ENCODE measurements at places on chromosomes 7 and 10. TPM values are rescaled to one million over a fixed set of nuclear protein-coding genes. Genes with fewer than 3 reads are reported as not detected.

Gene FEZF1
- total RNA-seq: not detected

Gene INHBA
- total RNA-seq: 0.60 TPM

Gene TRIM56
- 29.2 TPM for total RNA-seq

Gene TRIM8
- 144 TPM for total RNA-seq

DNA sequence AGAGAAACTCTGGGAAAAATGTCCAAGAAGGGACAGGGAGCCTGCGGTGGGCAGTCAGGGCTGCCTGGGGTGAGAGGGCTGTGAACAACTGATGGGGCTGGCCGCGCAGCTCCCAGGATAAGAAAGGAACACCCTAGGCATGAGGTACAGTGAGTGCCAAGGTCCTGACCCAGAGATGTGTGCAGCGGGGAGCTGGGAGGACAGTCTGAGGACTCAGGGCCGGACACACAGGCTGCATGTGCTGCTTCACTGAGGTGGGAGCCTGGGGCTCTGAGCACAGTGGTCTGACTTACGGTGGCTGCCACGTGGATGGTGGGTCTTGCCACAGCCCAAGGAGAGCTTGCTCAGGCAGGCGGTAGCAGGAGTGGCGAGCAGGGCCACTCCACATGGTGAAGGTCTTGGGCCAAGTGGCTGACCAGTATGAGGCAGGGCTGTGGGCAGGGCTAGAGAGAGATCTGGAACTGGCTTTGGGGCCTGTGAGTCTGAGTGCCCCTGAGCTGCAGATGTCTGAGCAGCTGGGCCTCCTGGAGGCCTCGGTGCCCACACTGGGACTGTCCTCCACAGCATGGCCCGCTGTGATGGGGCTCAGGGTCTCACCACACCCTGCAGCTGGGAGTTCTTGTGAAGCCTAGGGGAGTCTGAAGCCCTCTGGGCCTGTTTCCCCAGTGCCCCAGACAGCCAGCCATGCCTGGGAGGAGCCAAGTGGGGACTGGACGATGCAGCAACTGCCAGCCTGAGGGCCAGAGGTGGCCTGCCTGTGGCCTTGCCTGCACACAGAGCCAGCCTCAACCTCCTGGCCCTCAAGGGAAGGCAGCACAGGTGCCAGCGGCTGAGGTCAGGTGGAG lies 60.3 kb downstream of the RASGEF1A start:
- no peaks in the 10 kb centered on the region for H3K36me3 ChIP-seq
- H3K27me3 ChIP-seq: no peaks in the 10 kb centered on the region
- peaks cover 7% of the 10 kb centered on the region for H3K4me1 ChIP-seq
- no peak overlapping the region for H3K27ac ChIP-seq

DNA sequence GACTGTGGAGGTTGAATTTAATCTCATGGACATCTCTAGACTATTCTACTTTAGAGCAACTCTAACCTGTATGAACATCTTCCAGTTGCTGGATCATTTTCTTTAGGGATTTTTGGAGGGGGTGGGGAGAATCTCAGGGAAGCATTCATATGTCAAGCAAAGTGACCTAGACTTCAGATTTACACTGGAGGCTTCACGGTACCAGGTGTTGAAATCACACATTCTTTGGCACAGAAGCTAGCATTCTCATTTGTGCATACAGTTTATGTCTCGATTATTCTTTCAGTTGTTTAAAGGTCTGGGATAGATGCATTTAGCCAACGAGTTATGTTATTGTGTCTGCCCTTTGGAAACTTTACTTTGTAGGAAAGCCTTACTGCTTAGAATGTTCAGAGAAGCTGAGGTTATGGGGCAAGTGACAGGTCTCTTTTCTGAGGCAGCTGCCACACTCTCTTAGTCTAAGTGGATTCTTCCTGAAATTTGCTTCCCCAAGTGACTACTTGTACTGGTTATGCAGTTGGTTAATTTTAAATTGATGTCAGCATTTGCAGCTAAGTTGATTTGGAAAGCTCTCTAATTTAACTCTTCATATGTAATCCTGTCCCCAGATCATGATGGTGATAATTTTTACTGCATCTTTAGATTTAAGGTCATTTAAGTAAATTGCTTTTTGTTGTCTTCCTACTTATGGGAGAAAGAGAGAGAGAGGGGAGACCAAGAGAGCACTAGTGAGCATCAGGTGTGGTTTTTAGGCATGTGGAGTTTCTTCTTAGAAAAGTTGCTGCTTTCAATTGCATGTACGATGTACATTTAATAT lies 153.8 kb downstream of the PRKG1 start:
- no peaks in the 10 kb centered on the region for H3K36me3 ChIP-seq
- no peak overlapping the region for H3K27ac ChIP-seq
- no peak overlapping the region for H3K4me3 ChIP-seq
- H3K27me3 ChIP-seq: no peaks in the 10 kb centered on the region

DNA sequence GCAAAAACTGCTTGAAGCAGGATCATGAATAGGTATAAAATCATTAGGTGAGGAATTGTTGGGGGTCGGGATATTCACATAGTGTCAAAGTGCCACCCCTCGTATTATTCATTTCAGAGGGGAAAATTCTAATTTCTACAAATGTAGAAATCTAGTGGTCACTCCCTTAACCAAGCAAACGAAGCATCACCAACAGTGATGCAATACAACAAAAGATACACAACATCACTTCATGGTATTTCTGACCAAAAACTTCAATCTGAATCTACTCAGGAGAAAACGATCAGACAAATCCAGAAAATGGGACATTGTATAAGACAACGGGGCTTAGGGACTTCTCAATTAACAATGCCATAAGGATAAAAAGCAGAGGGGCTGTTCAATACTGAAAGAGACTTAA lies 26.3 kb upstream of the FAM170B start:
- H3K27me3 ChIP-seq: no peaks in the 10 kb centered on the region
- H3K36me3 ChIP-seq: no peaks in the 10 kb centered on the region
- H3K4me3 ChIP-seq: no peak overlapping the region
- no peak overlapping the region for H3K27ac ChIP-seq

DNA sequence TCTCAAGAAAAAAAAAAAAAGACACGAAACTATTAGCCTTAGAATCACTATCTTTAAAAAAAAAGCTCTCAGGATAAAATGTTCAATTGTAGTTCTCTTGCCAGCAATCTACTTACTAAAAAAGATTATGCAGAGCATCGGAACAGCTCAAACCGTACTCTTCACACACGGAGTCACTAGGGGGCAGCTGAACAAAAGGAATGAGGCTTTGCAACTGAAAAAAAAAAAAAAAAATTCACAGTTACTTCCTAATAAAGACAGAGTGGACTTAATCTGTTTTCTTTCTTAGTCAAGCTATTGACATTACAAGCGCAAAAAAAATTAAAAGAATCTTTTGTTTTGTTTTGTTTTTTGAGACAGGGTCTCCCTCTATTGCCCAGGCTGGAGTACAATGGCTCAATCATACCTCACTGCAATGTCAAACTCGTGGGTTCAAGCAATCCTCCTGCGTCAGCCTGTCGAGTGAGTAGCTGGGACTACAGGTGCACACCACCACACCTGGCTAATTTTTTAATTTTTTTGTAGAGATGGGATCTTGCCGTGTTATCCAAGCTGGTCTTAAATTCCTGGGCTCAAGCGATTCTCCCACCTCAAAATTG lies 11.5 kb downstream of the PMS2 start:
- DNase-seq: peak; percentile 56
- no peak overlapping the region for H3K4me3 ChIP-seq
- H3K27ac ChIP-seq: no peak overlapping the region
- no peaks in the 10 kb centered on the region for H3K27me3 ChIP-seq

- H3K27ac ChIP-seq: no peak overlapping the region
- no peak overlapping the region for H3K4me3 ChIP-seq
- no peak for DNase-seq
- H3K36me3 ChIP-seq: no peaks in the 10 kb centered on the region
- H3K4me1 ChIP-seq: peaks cover 8% of the 10 kb centered on the region
Measured at GRCh38 chr7:69843653-69844052, 245.4 kb downstream of the AUTS2 start.

All from adrenal gland (tissue), 19 donors.